ENCODE measurements at places on chromosomes 7 and 10.

DNA sequence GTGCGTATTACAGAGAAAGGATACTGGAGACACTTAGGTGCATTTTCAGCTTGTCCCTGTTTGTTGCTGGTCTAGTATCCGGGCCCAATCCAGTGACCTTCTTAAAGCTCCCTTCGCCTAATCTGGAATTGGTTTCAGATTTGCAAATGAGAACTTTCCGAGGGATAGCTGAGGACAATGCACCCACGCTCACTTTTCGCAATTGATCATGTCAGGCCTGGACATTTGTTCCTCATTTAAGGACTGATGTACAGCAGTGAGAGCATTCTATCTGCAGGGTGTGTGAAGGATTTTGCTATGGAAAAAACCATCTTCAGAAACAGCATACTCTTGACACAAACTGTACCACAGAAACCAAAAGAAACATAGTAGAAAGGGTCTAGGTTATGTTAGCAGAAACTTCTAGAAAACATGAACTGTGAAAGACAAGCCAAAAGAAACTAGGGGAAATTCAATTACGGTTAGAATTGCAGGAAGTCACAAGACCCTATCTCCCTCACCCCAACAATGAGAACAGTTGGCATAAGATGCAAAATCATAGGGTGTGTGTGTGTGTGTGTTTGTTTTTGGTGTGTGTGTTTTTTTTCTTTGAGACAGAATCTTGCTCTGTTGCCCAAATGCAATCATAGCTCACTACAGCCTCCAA is 331.1 kb downstream of the CALN1 start:
- DNase-seq = peak; percentile 58

- DNase-seq = peak; percentile 26
Measured at GRCh38 chr7:74061840-74062539, 21.6 kb upstream of the LIMK1 start.

- DNase-seq = peak; percentile 78
Measured at GRCh38 chr7:70432567-70433001, 699.4 kb upstream of the GALNT17 start.

GRCh38 chr10:43822631-43823580 is 174.2 kb upstream of the ZNF32 start:
- DNase-seq = no peak

DNA sequence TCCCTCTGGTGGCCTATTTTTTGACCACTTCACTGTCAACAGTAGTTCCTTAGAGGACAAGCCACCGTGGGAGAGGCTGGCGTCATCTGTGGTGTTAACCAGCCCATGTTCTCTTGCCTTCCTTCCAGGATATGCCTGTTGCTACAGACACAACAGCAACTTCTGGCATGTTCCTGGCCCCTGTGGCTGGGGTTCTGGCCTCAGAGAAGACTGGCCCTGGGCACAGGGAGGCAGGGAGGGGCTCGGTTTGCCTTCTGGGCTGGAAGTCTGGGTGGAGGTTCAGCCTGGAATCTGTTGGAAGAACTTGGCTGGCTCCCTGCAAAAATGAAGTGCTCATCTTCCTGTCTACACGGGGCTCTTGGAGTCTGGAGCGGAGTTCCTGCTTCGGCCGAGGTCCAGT is 25.7 kb downstream of the GOLGA7B start:
- no peak for DNase-seq

GRCh38 chr10:133326745-133327650 is 9.7 kb downstream of the CALY start:
- no peak for DNase-seq

- DNase-seq = no peak
Measured at GRCh38 chr7:102061981-102062390, 224.7 kb upstream of the SH2B2 start.

- DNase-seq = peak; percentile 50
Measured at GRCh38 chr10:68721673-68722335, 765 bp downstream of the CCAR1 start.

GRCh38 chr7:157445246-157445955 is 108.6 kb downstream of the DNAJB6 start:
- DNase-seq = no peak

GRCh38 chr10:68340358-68341080 is 7.8 kb upstream of the PBLD start:
- no peak for DNase-seq
